Activated naive CD4-positive, alpha-beta T cell treated with anti-CD3 and anti-CD28 coated beads, Interleukin-2, amount 10 ng/mL, durations not matched to agents 7 days and 5 days (primary cell): ENCODE measurements at places on chromosomes 5 and 9.

DNA sequence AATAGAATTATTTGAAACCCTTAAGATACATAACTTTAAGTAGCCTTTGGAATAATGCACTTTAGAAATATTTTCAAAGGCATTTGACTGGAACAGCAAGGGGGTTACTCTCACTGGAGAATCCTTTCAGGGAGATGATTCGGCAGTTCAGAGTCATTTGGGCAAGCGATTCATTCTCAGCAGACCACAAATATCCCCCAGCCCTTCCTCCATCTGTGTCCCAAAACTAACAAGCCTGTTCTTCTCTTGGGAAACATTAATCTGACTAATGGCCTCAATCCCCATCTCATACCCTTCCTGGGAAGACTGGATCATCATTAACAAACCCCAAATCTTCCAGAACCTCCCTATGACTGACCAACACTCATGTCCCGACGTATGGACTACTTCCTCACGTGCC, 65.8 kb upstream of the S1PR3 start:
- DNase-seq = no peak

DNA sequence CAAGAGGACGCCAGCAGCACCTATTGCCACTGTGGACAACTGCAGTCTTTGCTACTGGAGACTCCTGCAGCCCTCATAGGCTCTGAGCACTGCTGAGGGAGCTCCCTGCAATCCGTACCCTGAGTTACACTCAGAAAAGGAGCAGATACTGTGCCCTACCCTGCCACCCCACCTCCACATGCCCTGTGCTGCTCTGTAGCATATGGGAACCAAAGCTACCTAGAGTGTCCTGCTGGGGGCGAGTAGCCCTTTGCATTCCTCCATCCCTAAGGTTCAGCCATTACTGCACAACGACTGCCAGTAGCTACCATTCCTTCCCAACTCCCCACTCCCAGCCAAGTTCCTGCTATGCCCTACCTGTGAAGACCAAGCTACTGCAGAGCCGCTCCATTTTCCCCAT, 90.2 kb upstream of the SNCAIP start:
- DNase-seq = no peak

- peak; percentile 51 for DNase-seq
These were observed 69.3 kb downstream of the HSD17B3 start for GRCh38 chr9:96232539-96233241.

- no peak for DNase-seq
These were observed 160.3 kb downstream of the SLF1 start for GRCh38 chr5:94778732-94779131.

GRCh38 chr5:80745490-80745889, 90.7 kb upstream of the DHFR start:
- no peak for DNase-seq

DNA sequence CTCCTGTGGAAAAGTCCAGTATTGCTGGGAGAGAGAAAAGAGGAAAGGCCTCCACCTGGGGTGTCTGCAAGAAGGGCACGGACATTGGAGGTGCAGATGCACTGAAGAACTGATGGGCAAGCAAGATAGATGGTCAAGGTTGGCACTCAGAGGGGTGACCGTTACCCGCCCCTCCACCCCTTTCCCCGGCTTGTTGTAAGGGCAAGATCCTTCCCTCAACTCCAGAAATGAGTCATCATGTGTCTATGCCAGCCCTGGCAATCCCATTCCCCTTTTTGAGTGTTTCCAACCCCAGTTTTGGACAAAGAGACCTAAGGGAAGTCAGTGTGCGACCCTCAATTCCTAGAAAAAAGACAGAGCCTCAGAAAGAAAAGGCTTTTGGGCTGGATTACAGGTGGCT, 34.9 kb upstream of the ATP6V1G1 start:
- no peak for DNase-seq

DNA sequence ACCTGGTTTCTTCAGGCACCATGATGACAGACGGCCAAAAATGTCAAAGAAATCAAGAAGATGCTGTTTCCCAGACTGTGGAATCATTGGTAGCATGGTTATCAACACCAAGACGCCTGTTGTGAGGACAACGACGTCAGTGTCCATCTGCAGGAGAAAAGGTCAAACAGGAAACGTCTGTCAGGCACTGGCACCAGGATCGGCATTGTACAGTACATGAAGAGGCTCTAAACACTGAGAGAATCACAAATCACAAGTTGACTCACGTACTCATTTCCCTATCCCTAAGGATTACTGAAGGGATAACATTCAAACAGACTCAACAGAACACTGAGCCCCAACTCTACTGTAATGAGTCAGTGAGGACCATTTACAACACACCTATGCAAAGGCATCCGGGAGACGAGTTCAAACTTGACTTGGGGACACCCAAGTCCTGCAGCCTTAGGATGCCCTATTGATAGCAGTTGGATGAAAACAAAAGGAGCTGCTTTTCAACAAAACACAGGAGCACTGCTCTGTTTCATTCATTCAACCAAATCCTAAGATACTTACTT, 21.0 kb downstream of the TSC1 start:
- no peak for DNase-seq

GRCh38 chr9:37495571-37495970, 9.8 kb downstream of the POLR1E start:
- no peak for DNase-seq

- DNase-seq = no peak
These were observed 32.1 kb downstream of the GRAMD2B start for GRCh38 chr5:126455264-126455663.

GRCh38 chr5:57711471-57711870, 228.9 kb upstream of the ACTBL2 start:
- DNase-seq = no peak

DNA sequence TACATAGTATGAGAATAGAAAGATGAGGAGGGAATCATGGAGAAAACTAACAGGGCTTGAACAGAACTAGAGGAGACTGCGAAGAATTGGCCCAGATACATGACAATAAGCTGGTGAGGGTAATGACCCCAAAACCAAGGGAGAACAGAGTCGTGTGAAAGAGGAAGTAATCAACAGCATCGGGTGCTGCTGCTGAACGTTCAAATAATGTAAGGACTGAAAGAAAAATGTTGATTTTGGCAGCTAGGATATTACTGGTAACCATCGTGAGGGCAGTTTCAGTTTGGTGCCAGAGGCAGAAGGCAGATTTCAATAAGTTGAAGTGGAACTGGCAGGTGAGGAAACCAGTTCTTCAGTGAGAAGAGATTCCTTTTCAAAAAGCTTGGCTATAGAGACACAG, 66.8 kb upstream of the SMC2 start:
- no peak for DNase-seq

DNA sequence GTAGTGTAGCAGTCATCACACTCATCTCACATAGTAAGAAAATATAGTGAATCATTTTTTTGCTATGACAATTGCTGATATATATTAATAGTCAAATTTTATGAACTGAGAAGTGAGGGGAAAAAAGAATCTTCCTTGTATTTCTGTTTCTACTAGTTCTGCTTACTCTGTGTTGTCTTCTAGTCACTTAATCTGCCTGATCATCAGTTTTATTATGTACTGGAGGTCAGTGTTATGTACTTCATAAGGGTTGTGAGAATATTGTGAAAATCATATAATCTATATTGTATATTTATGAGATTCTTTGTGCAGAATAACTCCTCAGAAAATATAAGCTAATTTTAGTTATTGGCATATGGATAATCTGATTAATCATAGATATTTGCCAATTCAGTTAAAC, 546.9 kb upstream of the RIOK2 start:
- DNase-seq = no peak

DNA sequence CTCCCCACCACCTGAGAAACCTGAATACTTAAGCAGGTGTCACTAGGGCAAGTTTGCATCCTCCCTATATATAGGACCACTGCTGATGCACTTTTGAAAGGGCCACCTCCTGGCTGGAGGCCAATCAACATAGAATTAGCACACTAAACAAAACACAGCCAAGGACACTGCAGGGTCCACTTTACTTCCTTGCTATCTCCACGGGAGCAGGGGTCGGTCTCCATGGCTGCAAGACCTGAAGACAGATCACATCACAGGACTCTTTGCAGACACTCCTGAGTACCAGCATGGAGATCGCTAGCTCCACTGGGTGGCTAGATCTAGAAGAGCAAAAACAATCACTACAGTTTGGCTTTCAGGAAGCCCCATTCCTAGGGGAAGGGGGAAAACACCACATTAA, 72.3 kb downstream of the C9orf153 start:
- no peak for DNase-seq

DNA sequence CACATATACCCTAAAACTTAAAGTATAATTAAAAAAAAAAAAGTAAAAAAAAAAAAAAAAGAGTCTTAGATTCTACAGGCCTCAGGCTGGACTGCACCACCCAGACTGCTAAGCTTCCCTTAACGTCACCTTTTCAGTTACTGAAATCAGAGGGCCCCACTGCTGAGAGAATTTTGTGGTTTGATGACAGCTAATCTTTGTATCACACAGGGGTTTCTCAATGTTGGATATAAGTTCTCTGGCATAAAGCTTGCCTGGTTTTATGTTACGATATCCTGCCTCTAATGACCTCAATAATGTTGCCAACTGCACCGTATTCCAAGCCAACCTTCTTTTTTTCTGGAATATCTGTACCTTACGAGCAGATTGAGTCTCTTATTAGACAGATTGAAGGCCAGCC, 43.1 kb upstream of the C6 start:
- no peak for DNase-seq

DNA sequence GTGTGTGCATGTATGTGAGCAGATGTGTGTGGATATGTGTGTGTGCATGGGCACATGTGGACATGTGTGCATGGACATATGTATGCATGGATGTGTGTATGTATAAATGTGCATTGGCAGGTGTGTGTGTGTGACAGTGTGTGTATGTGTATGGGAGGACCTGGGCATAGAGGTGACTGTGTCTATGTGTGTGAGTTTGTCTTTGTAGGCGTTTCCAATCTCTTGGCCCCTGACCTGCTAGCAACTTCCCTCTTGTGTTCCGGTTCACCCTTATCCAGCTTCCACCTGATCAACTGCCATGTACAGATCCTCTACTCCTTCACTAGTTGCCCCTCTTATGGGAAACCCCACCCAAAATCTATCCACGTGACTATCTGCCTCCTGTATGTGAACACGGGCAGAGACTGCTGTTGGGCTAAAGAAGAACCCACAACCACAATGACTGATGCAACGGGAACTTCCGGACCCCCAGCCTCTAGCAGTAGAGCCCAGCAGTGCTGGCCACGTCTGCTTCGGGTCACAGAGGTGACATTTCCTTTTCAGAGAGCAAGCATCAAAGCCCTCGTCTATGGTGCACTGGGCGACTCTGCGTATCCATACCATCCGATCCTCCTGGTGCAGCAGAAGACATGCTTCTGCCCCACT, 24.9 kb upstream of the GADD45G start:
- peak; percentile 54 for DNase-seq

GRCh38 chr5:67301285-67301903, 104.8 kb upstream of the CD180 start:
- DNase-seq = no peak

- peak; percentile 2 for DNase-seq
These were observed 180.4 kb downstream of the DAB2IP start for GRCh38 chr9:121831869-121832268.

DNA sequence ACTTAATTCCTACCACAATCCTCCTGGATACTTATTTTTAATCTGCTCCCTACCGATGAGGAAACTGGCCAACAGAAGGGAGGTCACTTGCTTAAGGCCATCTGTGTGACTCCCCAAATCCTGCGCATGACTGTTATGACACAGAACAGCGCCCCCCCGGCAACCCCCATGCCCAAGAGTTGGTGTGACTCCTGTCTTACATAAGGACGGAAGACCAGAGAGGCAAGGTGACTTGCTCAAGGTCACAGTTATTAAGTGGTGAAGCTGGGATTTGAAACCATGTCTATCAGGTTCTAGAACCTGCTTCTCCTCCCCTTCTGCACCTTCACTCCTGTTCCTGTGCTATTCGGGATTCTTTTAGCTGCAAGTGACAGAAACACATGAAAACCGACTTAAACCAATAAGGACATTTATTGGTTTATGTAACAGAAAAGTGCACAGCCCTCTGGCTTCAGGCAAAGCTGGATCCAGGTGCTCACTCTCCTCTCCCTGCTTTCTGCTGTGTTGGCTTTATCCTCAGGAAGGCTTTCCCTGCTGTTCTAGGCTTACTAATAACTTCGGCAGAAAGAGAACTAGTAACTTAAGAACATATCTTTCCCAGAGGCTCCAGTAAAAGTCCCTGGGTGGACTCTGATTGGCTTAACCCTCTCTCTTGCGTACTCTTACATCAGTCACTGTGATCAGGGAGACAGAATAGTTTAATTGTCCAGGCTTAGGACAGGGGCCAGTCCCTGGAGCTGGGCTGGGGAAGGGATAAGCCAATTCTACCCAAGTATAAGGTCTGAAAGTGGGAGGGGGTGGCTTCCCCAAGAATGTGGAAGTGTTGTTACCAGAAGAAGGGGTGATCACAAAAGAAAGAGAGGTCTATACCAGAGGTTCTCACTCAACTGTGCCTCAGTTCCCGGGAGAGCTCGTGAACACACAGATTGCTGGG, 43.7 kb downstream of the FGF18 start:
- DNase-seq = no peak

DNA sequence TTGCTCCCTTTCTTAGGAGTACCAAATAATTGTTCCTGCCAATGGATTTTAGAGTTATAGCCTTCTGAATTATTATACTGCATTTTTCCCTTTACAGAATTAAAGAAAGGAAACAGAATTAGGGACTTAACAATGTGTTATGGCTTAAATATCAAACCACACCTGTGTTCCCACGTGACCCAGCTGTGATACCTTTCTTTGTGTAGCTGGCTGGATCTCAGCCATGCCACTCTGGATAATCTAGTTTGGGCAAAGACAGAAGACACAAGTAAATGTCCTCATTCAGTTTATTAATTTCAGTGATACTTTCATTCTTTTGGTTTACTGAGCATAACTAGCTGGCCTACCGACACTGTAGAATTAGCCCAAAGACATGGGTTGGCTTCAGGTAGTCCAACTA, 417.2 kb upstream of the ADAMTS16 start:
- DNase-seq = no peak

DNA sequence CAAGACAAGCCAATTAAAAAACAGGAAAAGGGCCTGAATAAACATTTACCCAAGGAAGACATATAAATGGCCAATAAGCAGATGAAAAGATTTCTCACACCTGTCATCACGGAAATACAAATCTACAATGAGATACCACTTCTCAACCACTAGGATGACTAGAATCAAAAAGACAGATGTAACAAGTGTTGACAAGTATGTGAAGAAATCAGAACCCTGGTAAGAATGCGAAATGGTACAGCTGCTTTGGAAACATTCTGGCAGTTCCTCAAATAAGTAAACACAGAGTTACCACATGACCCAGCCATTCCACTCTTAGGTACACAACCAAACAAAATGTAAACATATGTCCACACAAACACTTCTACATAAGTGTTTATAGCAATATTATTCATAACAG, 32.5 kb downstream of the LEAP2 start:
- no peak for DNase-seq

DNA sequence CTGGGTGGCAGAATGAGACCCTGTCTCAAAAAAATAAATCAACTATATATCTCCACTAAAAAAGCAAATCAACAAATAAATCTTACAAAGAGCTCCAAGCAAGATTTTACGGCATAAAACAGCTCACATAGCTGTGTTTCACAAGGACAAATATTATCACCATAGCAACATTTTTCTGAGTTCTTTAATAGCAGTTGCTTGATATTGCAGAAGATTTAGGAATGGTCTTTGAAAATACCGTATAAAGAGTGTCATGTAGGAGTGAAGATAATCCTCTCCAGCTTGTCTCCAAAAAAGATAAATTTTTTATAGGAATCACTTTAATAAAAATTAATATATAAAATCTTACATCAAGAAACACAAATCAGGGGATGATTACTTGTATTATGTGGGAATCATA, 36.6 kb upstream of the MYOT start:
- no peak for DNase-seq
